ENCODE measurements at places on chromosomes 16 and 17.

- no peak for DNase-seq
Observed at GRCh38 chr16:66300501-66300900, 66.0 kb upstream of the CDH5 start.

DNA sequence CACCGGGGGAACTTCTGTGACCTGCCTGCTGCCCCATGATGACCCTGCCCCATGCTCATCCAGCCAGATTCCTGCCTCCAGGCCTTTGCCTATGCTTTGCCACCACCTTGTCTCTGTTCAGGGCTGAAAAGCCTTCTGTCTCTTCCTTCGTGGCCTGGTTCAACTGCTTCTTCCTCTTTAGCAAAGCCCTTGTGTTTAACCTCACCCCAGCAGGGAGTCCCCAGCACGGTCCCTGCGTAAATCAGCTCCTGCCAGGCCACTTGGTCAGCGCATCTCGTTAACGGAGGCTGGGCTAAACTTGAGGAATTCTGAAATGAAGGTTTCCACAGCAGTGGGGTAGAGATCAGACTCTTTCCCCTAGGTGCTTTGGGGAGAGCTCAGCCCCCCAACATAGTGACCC, 16.1 kb upstream of the KCNJ12 start:
- DNase-seq = no peak

DNA sequence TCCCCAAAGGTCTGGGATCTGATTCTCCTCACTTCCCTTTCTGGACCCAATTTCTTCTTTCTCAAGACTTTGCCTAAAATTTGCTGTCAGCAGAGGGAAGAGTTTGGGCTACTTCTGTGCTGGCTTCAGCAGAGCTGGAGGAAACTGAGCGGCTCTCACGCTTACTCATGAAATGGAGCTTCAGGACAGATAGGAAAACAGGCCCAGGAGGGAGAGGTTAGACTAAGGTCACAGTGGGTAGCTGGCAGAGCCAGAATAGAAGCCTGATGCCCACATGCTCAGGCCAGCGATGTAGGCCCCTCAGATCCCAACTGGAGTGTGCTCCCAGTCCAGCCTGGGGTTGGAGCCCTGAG, 593 bp downstream of the SLC38A7 start:
- no peak for DNase-seq

DNA sequence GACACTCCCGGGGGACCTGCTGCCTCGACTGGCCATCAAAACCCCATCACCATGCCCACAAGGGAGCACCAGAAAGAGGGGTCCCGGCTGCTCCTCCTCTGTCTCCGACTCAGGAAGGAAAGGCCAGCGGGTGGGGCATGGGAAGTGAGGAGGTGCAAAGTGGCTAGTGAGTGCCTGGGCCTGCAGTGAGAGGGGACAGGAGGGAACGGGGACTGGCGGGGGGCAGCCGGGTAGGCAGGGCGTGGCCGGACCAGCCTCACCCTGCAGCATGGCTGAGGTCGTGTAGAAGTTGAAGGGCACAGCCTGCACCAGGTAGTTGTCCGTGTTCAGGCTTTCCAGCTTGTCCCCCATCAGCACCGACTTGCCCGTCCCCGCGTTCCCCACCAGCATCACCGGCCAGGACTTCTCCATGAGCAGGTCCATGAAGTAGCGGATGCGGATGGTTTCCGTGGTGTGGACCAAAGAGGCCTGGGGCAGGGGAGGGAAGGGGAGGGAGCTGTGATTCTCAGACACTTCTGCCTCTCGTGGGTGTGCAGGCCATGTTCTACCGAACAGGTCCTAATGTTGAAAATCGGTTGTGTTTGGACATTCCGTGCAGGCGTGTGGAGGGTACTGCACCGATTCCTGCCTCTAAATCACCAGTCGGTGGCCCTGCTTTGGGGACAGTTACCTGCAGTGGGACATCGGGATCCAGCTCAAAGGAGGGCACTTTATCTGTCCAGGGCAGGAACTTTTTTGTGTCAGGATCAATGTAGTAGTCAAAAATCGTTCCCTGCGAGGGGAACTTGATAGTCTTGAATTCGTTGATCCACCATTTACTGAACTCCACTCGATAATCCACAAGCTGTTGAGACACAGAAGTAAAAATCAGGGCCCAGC, 91.7 kb downstream of the DNAH17 start:
- DNase-seq = no peak

DNA sequence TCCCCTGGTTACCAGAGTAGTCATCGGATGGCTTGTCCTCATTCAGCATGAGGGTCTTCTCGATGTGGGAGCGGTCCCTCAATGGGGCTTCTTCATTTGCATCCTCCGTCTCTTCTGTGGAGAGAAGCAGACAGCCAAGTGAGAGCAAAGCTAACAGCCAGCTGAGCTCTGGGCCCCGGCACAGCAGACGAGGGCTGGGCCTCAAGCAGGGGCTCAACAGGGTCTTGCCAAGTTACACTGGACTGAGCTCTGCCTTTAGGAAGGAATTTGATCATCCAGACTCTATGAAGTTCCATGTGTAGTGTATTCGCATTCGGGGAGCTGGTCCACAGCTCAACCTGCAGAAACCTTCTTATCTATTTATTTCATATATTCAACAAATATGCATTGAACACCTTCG, 37.4 kb downstream of the SRL start:
- DNase-seq = no peak

DNA sequence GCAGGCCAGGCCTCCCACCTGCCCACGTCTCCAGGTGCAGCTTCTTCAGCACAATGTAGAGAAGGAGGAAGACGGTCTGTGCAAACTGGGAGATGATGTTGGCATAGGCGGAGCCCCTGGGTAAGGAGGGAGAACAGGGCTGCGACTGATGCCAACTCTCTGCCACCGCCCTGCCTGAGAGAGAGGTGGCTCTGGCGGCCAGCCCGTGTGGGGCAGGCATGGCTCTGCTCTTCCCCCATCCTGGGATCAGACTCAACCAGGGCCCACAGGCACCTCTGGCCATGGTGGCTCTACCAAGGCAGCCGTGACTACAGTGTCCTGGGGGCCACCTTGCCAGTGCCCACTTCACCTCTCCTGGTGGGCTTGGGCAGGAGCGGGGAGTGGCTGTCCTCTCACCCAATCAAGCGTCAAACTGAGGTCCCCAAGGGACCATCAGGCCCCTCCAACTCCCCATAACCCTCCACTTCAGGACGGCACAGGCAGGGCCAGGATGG, 8.6 kb downstream of the SLC47A2 start:
- no peak for DNase-seq

DNA sequence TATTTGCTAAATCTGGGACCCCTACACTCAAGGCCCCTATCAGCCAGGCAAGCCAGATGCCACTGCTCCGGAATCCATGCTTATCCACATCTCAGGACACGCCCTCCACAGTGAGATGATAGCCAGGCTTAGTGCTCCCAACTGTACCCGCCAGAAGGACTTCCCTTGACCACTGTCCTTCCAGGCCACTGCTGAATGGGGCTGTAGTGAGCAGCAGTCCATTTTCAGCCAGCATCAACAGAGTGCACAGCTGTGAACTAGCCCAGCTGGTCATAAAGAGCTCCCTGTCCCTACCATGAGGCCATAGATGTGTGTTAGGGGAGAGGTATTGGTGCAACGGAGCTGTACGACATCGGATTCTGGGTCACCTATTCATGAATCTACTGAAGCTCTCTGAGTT, 13.0 kb upstream of the MED9 start:
- DNase-seq = no peak

DNA sequence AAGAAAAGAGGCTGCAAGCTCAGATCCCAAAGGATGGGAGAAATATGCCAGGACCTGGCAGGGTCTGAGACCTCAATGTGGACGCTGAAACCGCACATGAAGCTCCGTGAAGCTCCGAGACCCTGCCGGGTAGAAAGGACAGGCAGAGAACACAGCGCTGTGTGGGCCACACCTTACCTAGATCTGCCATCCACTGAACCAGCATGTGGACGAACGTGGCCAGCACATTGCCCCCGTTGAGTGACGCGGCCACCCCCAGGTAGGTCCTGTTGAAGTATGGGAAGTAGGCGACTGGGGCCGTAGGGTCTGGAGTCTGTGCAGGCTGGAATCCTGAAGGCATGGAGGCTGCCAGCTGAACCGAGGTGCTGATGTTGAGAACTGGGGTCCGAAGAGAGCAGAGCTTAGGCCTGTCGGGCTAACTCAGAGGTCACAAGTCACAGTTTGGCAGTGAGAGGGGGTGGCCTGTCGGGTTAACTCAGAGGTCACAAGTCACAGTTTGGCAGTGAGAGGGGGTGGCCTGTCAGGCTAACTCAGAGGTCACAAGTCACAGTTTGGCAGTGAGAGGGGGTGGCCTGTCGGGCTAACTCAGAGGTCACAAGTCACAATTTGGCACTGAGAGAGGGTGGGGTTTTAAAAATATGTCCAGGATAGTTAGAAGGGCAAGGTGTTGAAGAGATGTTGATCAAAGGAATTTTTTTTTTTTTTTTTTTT, 6.1 kb upstream of the TRPV1 start:
- DNase-seq = no peak

GRCh38 chr16:88527186-88527936, 42.8 kb upstream of the ZC3H18 start:
- DNase-seq = peak; percentile 85

DNA sequence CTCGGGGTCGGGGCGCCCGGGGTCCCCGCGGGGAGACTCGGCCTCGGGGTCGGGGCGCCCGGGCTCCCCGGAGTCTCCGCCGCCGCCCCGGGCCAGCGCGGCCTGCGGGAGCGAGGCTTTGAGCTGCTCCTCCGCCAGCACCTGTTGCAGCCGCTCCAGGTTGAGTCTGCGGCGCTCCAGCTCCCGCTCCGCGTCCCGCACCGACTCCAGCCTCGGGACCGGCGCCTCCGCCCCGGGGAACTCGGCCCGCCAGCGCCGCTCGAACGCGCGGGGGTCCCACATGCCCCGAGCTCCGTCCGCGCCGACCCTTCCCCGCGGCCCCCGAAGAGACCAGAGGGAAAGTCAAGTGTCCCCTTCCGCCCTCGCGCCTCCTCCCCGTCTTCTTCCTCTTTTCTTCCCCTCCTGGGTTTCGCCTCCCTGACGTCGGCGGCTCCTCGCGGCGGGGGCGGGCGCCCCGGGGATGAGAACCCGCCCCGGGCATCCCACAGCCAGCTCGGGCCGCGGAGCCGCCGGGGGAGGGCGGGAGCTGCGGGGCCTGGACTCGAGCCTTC, 40.8 kb upstream of the BHLHA9 start:
- peak; percentile 61 for DNase-seq

DNA sequence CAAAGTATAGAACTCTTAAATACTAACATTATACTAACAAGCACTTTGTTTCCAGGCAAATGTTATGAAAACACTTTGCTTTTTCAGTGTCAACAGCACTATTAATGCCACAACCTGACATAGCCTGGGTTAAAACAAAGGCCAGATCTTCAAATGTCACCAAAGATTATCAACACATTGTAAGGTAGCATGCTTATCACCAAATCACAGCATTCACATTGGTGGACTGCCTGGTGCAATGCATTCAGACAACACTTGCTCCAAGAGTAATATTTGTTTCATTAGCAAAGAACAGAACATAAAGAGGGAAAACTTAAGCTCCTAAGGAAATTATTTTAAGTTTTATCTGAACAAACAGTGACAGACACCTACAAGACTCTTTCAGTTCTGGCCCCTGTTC, 1361.2 kb downstream of the CDH8 start:
- no peak for DNase-seq

DNA sequence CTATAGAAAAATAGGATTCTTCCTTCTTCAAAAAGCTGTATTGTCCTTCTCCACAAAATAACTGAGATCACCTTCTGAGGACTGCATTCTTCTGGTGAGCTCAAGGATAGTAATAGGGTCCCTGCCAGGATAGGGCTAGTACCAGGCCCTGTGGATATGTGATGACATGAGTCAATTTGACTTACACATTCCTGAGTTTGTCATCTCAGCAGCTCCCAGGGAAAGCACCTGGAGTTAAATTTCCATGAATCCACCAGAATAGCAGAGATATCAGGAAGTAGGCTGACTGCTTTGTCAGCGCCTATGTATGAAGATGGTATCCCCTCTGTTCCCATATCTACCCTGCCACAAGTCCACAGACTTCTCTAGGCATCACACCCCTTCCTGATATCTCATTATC, 225.8 kb downstream of the PMP22 start:
- no peak for DNase-seq

GRCh38 chr16:85616607-85617321, 3.6 kb downstream of the GSE1 start:
- no peak for DNase-seq

DNA sequence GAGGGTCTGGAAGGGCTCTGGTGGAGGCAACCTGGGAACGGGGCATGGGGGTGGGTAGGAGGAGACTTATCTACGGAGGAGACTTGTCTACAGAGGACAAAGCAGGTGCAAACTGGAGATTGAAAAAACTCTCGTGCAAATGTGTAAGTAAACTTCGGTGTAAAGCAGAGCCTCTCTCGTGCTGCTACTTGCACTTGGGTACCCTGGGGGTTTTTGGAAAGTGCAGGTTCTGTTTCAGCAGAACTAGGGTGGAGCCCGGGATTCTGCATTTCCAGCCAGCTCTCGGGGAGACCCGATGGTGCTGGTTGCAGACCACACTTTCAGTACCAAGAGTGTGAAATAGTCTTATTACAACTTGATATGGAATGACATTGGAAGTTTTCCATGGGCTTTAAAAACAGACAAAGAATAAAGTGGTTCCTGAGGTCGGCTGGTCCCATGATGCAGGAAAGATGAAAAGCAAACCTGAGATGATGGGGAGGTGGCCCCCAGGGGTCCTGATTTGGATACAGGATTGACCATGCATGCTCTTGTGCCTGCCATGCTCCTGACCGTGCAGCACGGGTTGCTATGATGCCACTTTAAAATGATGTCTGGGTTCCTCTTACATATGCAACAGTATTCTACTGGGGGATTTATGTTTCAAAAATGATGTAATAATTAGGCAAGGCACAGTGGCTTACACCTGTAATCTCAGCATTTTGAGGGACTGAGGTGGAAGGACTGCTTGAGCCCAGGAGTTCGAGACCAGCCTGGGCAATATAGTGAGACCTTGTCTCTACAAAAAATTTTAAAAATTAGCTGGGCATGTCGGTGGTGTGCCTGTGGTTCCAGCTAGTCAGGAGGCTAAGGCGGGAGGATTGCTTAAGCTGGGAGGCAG, 69.3 kb downstream of the IRF8 start:
- DNase-seq = no peak

DNA sequence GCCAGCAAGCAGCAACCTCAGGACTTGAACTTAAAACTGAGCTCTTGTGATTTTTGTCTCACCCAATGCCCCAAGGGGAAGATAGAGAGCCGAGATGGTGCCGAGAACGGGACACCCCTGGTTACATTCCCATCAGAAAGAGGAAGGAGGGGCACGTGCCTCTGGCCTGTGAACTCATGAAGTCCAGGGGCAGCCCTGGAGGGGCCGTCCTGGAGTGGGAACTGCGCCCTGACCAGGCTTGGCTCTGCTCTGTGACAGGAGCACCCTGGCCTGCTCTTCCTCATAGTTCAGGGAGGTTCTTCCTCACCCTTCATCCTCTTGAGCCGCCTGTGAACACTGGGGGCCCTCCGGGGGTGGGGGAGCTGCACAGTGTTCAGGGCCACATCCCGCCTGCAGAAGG, 130.3 kb upstream of the FOXF1 start:
- DNase-seq = no peak

- DNase-seq = no peak
Observed at GRCh38 chr17:20999841-21000532, 42.8 kb downstream of the USP22 start.

Measured in retina (tissue), 1 donor.